ENCODE measurements at places on chromosomes 1 and 21.

- DNase-seq = peak; percentile 75
Observed at GRCh38 chr1:22341791-22342605, 109.7 kb upstream of the ZBTB40 start.

GRCh38 chr1:236568285-236568894, 35.9 kb downstream of the HEATR1 start:
- DNase-seq = no peak

DNA sequence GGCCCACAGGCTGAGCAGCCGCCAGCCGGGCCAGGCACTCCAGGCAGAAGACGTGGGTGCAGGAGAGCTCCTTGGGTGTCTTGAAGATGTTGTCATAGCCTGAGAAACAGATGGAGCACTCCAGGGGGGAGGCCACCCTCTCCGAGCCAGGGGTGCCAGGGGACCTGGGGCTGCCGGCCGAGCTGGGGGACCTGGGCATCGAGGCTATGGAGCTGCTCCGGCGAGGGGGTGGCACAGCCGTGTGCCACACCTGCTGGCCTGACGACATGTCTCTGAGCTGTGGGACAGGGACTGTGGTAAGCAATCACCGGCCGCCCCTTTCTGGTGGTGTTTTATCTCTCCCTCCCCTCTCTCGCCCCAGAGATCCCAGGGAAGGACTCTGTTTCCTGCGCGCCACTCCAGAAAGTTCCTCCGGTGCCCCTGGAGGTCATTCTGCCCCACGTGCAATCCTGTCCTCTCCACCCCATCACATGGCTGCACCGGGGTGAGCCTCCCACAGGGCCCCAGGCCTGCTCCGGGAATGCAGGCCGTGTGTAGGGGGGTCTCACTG, 1.7 kb downstream of the RNF223 start:
- DNase-seq = no peak

- DNase-seq = no peak
Observed at GRCh38 chr1:227066999-227067398, 126.9 kb downstream of the COQ8A start.

DNA sequence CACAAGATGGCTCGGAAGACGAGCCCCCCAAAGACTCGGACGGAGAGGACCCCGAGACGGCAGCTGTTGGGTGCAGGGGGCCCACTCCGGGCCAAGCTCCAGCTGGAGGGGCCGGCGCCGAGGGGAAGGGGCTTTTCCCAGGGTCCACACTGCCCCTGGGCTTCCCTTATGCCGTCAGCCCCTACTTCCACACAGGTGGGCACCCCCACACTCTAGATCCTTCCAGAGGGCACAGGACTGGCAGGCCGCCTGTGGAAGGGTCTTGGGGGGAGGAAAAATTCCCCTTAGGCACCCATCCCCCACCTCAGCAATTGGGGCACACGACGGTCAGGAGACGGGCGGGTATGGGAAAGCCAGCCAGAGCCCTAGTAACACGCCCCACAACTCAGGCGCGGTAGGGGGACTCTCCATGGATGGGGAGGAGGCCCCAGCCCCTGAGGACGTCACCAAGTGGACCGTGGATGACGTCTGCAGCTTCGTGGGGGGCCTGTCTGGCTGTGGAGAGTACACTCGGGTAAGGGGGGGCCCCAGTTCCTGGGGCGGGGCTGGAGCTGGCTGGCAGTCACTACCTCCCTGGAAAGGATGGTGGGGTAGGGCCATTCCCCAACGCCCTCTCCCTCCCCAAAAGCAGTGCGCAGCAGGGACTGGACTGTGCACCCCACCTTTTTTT, 16.1 kb downstream of the NOC2L start:
- DNase-seq = peak; percentile 42

GRCh38 chr1:173241528-173242347, 34.6 kb upstream of the TNFSF4 start:
- DNase-seq = no peak

DNA sequence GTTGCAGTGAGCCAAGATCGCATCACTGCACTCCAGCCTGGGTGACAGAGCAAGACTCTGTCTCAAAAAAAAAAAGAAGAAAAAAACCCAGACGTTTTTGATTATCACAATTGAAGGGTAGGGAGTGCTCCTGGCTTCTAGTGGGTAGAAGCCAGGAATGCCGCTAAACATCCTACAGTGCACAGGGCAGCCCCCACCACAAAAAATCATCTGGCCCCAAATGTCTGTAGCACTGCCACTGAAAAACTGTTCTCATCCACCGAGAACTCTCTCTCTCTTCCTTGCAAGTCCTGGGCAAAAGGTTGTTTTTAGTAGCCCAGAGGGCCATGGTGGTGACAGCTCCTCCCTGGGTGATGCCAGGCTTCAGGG, 35.6 kb upstream of the GPR157 start:
- no peak for DNase-seq

GRCh38 chr1:21618561-21619374, 50.4 kb downstream of the RAP1GAP start:
- DNase-seq = no peak

- DNase-seq = no peak
Observed at GRCh38 chr1:160021376-160022074, 10.3 kb downstream of the PIGM start.

- no peak for DNase-seq
Observed at GRCh38 chr1:152165286-152166077, 6.5 kb upstream of the RPTN start.

- peak; percentile 53 for DNase-seq
Observed at GRCh38 chr21:38136201-38136600, 120.6 kb upstream of the KCNJ15 start.

- DNase-seq = no peak
Observed at GRCh38 chr1:85447006-85447943, 17.7 kb downstream of the DDAH1 start.

- DNase-seq = no peak
Observed at GRCh38 chr1:46300673-46301405, 2.6 kb downstream of the LRRC41 start.

GRCh38 chr1:232059726-232060374, 433.3 kb downstream of the DISC1 start:
- DNase-seq = no peak

DNA sequence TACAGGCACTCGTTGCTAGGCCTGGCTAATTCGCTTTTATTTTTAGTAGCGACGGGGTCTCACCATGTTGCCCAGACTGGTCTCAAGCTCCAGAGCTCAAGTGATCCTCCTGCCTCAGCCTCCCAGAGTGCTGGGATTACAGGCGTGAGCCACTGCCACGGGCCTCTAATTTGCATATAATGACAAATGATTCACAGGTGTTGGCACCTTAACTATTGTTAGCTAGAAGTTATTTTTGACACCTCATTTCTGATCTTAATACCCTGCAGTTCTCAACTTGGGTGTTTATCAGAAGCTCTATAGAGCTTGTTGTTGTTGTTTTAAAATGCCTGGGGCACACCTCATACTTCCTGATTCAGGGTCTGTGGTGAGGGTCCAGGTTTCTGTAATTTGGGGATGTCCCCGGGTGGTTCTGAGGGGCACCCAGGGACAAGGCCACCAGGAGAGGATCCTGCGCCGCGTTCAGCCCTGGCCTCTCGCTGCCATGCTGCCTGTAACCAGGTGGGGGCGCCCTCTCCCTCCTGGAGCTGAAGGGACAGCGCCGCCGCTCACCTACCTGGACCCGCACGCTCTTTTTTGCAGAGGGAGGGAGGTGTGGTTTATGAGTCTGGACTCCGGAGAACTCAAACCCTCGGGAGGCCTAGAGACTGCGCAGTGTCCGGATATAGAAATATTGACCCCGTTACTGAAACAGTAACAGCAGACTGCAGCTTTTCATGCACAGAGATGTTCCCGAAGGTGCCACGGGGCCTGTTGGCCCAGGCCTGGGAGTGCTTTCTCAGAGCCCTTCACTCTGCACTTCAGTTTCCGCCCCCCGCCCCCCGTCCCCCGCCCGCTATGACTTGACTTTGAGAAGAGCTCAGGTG, 23.0 kb upstream of the NEK2 start:
- DNase-seq = no peak

Data from fibroblast of skin of left quadriceps (primary cell).